ENCODE measurements at places on chromosomes 11 and 22.

- no peak for DNase-seq
Observed at GRCh38 chr22:43570531-43571165, 158.8 kb downstream of the MPPED1 start.

GRCh38 chr11:106276859-106277436 is 199.5 kb downstream of the AASDHPPT start:
- no peak for DNase-seq

DNA sequence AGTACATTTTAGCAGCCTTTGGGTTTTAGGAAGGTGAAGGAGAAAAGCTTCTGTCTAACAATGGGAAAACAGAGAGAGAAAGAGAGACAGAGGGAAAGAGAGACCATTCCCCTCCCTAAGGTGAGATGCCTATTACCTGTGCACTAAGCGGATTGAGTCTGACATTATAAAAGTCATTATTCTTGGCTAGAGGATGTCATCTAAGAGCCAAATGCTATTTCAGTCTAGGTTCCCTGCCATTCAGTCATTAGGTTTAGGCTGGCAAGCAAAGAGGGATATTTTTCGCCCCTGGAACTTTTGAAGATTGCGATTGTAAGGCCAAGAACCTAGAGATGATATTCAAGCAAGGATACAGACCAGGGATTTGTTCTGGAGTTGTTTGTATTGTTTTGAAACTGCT is 7.2 kb downstream of the BLID start:
- DNase-seq: no peak

DNA sequence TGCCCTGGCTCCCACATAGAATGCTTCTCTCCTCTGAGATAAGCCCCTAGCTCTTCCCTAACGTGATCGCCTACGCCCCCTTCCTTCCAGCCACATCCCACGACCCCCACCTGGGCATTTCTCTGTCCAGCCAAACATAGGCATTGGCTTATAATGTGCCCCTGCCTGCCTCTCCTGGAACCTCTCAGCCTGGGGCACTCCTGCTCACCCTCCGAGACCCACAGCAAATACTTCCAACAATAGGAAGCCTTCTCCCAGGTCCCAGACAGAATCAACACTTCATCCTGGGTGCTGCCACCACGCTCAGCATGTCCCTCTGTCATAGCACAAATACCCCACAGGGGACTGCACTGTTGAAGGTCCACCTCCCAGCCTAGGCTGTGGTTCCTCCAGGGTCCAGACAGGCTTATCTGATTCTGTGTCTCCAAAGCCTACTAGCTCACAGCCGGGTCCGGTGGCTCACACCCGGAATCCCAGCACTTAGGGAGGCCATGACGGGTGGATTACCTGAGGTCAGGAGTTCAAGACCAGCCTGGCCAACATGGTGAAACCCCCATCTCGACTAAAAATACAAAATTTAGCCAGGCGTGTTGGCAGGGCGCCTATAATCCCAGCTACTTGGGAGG is 24.2 kb upstream of the TMPRSS4 start:
- no peak for DNase-seq

GRCh38 chr11:1452744-1453143 is 33.8 kb downstream of the MOB2 start:
- DNase-seq: no peak

DNA sequence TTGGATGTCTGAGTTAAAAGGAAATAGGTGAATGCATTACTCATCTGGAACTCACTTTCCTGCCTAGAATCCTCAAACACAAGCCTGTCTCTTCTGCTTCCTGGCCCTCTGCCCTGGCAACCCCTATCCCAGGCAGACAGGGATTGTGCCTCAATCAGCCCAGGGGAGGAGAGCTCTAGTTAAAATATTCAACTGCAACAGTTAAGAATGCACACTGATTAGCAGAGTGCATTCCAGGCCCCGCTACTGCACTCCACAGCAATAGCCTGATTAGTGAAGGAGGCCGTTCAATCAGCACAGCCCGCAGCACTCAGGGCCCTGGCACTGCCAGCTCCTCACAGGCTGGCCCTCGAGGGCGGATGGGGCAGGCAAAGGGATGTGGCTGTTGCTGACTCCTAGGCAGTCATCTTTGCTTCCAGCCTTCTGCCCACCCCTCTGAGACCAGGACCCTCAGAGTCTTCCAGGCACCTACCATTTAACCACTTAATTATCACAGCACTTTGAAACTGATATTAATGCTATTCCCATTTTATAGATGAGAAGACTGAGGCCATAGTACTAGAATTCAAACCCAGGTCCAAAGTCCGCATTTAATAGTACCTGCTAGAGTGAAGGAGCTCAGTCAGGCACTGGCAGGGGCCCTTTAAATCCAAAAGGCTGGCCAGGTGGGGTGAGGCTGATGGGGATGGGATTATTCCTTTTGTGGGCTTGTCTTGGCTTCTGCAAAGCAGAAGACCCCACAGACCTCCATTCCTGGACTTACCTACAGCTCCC is 435.3 kb downstream of the SOX6 start:
- no peak for DNase-seq

- no peak for DNase-seq
Observed at GRCh38 chr11:17921659-17922415, 91.0 kb downstream of the SERGEF start.

GRCh38 chr11:121802542-121802941 is 313.5 kb downstream of the BLID start:
- no peak for DNase-seq

DNA sequence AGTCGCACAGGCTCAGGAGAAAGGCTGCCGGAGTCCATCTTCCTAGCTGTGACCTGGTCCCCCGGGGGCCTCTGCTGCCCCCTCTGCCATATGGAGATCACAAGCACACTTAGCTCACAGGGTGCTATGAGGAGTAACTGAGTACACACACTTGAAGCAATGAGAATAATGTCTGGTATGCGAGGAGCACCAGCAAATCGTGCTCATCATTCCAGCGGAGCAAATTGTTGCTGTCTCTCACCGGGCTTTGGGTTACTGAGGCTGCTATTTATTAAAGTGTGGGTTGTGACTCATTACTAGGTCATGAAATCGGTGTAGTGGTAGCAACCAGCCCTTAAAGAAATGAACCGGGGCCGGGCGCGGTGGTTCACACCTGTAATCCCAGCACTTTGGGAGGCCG is 48.1 kb upstream of the EIF3D start:
- no peak for DNase-seq

- DNase-seq: no peak
Observed at GRCh38 chr22:42608823-42609361, 5.8 kb downstream of the POLDIP3 start.

DNA sequence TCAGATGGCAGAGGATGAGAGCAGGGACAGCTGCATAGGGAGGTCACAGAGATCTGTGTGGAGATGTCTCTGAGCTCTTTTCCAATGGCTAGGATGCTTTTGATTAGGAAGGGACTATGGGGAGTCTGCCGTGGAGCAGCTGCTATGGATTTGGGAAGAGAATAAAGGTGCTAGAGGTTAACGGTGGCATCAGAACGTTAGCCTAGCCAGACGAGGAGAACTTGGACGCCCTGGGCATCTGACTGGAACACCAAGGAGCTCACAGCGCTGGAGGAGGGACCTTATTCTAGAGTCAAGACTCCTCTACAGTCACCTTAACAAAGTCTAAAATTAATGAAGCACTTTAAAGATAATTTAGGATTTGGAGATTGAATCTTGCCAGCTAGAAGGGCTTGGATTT is 157.2 kb upstream of the B3GAT1 start:
- DNase-seq: no peak

DNA sequence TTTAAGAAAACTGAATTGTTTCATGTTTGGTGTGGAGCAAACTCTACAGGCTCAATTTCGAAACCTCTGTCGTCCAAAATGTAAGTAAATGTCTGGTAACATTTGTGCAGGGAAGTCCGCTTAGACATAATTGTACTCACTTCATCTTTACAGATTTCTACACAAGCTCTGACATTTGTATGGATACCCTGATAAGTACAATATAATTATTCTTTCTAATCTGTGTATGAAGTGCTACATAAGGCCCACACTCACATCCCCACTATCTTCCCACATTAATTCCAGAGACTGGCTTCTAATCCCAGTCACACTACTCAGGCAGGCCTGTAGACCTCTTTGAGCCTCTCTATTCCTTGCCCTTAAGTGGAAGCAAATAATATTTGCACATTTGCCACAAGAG is 129.2 kb upstream of the LMO1 start:
- no peak for DNase-seq

DNA sequence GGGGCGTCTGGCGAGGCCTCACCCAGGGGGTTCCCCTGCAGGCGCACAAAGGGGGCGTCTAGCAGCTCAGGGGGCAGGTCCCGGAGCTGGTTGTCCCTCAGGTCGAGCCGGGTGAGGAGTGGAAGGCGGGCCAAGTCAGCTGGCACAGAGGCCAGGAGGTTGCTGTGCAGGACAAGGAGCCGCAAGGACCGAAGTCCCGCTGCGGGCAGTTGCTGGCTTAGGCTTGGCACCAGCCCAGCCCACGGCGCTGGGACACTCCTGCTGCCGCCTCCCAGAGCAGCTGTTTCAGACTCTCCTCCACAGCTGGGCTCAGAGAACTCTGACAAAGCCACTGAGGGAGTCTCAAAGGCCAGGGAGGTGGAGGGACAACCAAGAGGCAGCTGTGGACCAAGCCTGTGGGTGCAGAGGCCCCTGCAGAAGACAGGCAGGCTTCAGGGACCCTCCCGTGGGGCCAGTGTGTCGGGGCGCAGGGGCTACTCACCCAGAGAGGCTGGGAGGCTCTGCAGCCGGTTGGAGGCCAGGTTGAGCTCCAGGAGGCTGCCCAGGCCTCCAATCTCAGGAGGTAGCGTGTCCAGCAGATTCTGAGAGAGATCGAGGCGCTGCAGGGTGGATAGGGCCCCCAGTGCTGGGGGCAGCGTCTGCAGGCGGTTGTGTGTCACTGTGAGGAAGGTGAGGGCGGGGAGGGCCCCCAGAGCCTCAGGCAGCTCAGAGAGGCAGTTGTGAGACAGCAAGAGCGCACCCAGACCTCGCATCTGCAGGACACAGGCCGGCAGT is 2.2 kb downstream of the PIDD1 start:
- no peak for DNase-seq

GRCh38 chr11:15034687-15035267 is 38.6 kb upstream of the CALCB start:
- no peak for DNase-seq

DNA sequence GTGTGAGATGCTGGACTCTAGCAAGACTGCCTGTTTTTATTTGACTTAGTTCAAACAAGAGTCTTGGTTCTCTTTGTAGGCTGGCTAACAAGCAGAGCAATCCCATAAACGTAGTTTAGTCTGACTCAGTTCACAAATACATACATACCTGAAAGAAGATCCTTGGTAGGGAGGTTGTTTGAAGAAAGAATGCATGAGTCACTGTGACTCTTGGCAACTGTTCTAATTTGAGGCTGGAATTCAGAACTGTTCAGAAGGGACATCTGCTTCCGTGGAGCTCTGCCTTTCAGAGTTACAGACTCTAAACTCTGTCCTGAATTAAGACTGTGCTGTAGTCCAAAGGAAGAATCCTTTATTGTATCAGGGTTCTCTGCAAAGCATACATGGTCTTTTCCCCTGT is 32.2 kb downstream of the C2CD3 start:
- no peak for DNase-seq

DNA sequence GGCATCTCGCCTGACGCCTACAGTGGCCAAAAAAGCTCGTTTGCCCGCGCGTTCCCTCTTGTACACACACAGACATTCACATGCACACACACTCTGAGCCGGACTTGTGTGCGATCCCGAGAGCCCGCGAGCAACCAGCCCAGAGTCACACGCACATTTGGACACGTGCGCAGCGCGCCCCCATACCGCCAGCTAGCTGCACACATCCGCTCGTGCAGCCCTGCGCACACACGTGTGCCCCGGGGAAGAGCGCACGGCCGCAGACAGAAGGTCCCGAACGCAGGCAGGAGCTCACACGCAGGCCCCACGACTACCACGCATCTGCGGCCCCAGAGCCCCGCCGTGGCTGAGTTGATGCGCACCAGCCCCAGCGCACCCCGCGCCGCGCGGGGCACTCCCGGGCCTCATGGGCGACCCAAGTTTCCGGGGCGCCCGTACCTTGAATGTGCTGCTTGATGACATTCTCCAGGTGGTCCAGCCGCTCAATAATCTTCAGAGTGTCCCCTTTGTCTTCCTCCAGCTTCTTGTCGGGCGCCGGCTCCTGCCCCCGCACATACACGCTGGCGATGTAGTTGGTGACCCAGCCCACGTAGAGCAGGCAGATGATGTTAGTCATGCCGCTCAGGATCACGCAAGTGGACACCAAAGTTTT is 758 bp downstream of the GALNT18 start:
- no peak for DNase-seq

GRCh38 chr11:67062526-67063373 is 6.1 kb downstream of the RHOD start:
- DNase-seq: no peak

DNA sequence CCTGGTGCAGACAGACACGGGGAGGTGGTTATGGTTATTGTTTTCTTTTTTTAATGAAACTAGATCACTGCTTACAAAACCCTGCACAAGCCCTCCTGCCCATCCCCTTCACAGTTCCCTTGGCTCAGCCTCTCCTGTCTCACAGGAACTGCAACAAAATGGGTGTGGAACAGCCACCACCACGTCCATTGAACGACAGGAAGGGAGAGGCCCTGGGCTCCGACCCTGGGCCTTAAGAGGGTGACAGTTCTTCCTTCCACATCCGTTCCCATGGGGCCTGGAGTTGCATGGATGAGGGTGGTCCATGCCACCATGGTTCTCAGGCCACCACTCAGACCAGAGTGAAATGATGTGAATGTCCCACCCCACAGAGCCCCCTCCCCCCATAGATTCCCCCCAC is 15.7 kb downstream of the PRPF19 start:
- no peak for DNase-seq

DNA sequence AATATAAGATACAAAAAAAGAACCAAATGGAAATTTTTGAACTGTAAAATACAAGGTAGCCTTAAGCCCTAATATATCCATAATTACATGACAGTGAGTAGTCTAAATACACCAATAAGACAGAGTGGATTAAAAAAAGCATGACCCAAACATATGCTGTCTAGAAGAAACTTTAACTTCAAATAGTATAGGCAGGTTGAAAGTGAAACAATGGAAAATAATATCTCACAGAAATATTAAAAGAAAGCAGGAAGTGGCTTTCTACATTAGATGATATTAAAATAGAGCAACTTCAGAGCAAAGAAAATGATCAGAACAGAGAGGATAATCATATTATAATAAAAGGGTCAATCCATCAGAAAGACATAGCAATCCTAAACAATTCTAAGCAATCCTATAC is 21.8 kb downstream of the DCUN1D5 start:
- no peak for DNase-seq

DNA sequence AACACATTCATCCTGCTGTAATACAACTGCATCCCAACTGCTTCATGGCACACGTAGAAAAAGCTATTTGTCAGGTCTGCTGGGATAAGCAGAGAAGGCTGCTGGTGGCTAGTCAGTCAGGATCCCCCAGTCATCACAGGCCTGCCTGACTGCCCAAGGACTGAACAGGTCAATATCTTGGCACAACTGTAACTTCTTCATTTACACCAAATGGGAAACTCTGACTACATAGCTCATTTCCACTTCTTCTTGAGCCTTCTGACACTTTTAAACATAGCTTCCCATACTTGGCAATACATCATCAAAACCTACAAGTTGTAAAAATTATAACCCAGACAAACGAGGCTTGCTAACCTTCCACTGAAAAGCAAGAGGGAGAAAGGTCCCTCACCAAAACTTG is 2.8 kb downstream of the TMEM9B start:
- no peak for DNase-seq

Measured in activated gamma-delta T cell (primary cell).